Activated T-cell treated with anti-CD3 and anti-CD28 coated beads, Interleukin-2, amount 50 U/mL, for 72 hours (primary cell): ENCODE measurements at places on chromosomes 4 and X. TPM values are rescaled to one million over a fixed set of nuclear protein-coding genes. Genes with fewer than 3 reads are reported as not detected.
A peak's percentile ranks its signal among the peaks of the same experiment; 100 is the strongest.

GRCh38 chrX:12881914-12882313, 15.0 kb downstream of the TLR7 start:
- no peak overlapping the region for H3K27ac ChIP-seq
- H3K4me3 ChIP-seq: no peak overlapping the region
- DNase-seq: no peak
- H3K4me1 ChIP-seq: no peaks in the 10 kb centered on the region

GRCh38 chr4:171981185-171981584, 168.0 kb downstream of the GALNTL6 start:
- H3K4me1 ChIP-seq: no peaks in the 10 kb centered on the region
- no peak overlapping the region for H3K27ac ChIP-seq
- H3K4me3 ChIP-seq: no peak overlapping the region
- no peaks in the 10 kb centered on the region for H3K27me3 ChIP-seq
- no peaks in the 10 kb centered on the region for H3K36me3 ChIP-seq

ACE2 gene
- 0.53 TPM for total RNA-seq

SHISA3 gene
- 0.23 TPM for total RNA-seq

- no peak for DNase-seq
- no peak overlapping the region for H3K27ac ChIP-seq
- peaks cover 3% of the 10 kb centered on the region for H3K36me3 ChIP-seq
- H3K4me3 ChIP-seq: no peak overlapping the region
- H3K27me3 ChIP-seq: no peaks in the 10 kb centered on the region
- H3K4me1 ChIP-seq: no peaks in the 10 kb centered on the region
Measured at GRCh38 chrX:18906286-18906685, 77.6 kb downstream of the PHKA2 start.

GRCh38 chr4:114860786-114861185, 252.6 kb downstream of the NDST4 start:
- no peak overlapping the region for H3K4me3 ChIP-seq
- H3K4me1 ChIP-seq: no peaks in the 10 kb centered on the region
- no peaks in the 10 kb centered on the region for H3K36me3 ChIP-seq

DNA sequence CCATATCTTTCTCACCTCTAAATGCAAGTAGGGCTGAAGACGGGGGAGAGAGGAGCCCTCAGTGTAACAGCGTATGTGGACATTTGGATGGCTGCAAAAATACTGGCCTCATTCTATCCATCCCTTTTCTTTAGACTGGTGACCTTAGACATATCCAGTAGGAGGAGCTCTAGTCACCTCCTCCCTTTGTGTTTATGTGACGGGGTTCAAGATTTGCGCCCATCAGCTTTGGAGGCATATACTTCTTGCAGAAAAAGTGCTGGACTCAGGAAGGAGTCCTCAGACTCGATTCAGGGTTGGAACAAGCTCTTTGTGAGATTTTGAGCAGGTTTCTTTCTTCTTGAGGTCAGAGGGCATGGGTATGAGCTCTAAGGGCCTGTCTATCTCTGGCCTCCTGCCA, 86.2 kb downstream of the MAMLD1 start:
- no peak for DNase-seq
- peaks cover 7% of the 10 kb centered on the region for H3K4me1 ChIP-seq
- H3K36me3 ChIP-seq: peaks cover 6% of the 10 kb centered on the region

SYN1 gene
- total RNA-seq: 2.0 TPM

GRCh38 chr4:36420111-36420679, 138.8 kb downstream of the DTHD1 start:
- H3K36me3 ChIP-seq: no peaks in the 10 kb centered on the region
- no peak overlapping the region for H3K27ac ChIP-seq
- no peak overlapping the region for H3K4me3 ChIP-seq
- DNase-seq: no peak

GRCh38 chrX:129093706-129094105, 429.6 kb downstream of the SMARCA1 start:
- H3K36me3 ChIP-seq: no peaks in the 10 kb centered on the region
- H3K4me1 ChIP-seq: no peaks in the 10 kb centered on the region
- no peak for DNase-seq
- no peak overlapping the region for H3K27ac ChIP-seq

ZAR1 gene
- not detected for total RNA-seq

DNA sequence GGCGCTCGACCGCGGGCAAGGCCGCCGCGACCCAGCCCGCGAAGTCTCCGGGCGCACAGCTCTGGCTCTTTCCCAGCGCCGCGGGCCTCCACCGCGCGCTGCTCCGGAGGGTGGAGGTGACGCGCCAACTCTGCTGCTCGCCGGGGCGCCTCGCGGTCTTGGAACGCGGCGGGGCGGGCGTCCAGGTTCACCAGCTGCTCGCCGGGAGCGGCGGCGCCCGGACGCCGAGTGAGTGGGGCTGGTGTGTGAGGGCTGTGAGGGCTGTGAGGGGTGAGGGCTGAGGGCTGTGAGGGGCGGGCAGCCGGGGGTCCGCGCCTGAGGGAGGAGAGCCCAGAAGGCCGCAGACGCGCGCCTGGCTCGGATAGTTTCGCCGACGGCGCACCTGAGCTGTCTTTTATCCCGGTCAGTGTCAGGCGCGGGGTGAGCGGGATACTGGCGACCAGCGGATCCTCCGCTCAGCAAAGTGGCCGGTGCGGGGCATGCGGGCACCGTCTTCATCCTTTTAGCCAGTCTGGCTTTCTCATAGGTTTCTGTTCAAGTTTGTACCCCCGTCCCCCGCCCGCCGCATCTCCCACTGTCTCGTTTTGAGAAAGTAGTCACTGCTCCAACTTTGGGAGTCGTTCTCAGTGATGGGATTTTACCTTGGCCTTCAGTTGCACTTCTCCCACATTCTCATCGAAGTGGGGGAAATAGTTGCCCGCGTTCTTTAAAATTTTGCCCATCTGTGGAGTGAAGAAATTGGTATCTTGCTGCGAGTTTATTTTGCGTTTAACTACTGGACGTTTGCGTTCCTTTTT, 586 bp downstream of the HERC5 start:
- peak; percentile 47 for DNase-seq
- peaks cover 9% of the 10 kb centered on the region for H3K27me3 ChIP-seq
- peak overlapping the region; percentile 61 for H3K27ac ChIP-seq
- peak overlapping the region; percentile 97 for H3K4me3 ChIP-seq
- peaks cover 31% of the 10 kb centered on the region for H3K4me1 ChIP-seq

DNA sequence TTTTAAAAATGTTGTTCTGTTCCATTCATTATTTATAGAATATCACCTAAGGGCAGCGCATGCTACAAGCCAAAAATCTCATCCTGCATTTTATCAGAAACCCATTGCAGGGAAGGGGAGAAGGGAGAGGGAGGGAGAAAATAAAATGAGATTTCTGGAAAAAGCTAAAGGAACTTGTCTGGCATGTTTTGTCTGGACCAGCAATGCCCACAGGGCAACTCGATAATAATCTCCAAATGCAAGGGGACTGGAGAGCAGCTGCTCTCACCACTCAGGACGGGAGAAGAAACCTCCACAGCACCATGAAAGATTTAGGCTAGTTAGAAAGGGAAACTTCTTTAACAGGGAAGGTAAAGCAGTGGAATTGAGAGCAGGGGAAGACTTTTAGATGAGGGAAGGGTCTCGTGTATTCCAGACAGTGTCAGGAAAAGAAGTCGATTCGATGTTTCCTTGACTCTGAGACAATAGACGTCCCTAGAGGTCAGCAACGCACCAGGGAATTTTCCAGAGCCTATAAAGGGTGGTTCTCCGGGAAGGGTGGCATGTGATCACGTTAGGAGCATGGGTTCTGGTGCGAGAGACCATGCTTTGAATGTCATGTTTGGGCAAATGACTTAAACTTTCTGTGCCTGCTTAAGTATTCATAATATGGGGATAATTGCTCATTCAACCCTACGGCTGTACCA, 132.2 kb upstream of the NDP start:
- H3K4me1 ChIP-seq: no peaks in the 10 kb centered on the region
- H3K27me3 ChIP-seq: peaks cover 36% of the 10 kb centered on the region
- DNase-seq: no peak
- H3K4me3 ChIP-seq: no peak overlapping the region
- H3K27ac ChIP-seq: no peak overlapping the region

DNA sequence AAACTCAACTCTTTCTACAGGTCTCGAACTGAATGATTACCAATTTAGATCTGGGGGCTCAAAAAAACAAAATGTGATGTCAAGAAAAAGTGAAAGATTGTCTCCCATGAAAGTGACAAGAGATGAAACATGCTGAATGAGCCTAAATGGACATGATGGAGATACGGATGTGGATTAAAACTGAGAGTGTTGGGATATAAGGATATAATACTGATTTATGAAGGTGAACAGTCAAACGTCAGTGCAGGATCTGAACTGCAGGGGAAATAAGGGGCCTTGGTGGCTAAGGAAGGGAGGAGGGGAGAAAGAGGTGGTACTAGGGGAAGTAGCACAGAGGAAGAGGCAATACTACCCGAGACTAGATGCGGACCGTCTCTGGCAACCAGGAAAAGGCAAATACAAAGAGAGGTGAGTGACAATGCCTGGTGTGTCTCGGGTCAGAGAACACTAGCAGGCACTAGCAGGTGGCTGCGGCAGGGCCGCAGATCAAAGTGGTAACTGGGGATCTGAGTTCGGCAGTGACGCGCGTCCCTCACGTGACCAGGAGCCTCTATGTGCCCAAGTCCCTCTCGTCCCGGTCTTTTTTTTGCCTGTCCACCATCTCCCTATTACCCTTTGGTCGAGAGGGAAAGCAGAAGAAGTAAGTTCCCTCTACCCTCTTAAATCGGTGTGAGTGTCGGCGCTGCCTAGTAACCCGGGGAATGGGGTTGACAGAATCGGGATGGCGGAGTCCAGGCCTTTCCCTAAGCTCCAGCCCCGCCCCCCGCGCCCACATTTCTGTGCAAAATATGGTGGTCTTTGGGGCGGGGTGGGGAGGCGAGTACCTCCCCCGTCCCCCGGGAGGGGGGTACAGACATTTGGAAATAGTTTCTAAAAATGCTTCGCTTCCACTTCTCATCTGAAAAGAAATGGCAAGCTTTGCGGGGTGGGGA, at the start of gene TCEAL1:
TCEAL1 (plus strand) TSS at position 590 of the 932 bp plus-strand sequence. CDS start 942 bp downstream, outside the sequence.
- H3K36me3 ChIP-seq: no peaks in the 10 kb centered on the region
- H3K27me3 ChIP-seq: peaks cover 14% of the 10 kb centered on the region
- DNase-seq: peak; percentile 39

CD40LG gene
- total RNA-seq: 26.5 TPM

DCAF4L1 gene
- 0.19 TPM for total RNA-seq

ALAS2 gene
- not detected for total RNA-seq

DNA sequence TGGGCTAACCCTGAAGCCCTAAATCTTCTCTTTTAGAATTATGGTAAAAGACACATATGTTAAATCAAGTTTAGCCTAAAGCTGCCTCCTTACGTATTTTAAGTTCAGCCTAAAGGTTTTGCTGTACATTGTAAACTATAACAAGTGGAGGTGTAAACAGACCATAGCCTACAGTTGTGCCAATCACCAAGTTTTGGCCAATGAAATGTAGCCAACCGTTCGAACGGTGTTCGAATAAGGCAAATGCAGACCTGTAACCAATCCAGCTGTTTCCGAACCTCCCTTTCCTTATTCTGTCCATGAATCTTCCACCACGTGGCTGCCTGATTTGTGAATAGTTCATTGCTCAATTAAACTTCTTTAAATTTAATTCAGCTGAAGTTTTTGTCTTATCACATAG, 52.1 kb upstream of the TBC1D9 start:
- H3K27me3 ChIP-seq: peaks cover 38% of the 10 kb centered on the region
- no peak overlapping the region for H3K27ac ChIP-seq
- no peaks in the 10 kb centered on the region for H3K4me1 ChIP-seq
- H3K36me3 ChIP-seq: no peaks in the 10 kb centered on the region
- DNase-seq: no peak

GRIA3 gene
- not detected for total RNA-seq

DNA sequence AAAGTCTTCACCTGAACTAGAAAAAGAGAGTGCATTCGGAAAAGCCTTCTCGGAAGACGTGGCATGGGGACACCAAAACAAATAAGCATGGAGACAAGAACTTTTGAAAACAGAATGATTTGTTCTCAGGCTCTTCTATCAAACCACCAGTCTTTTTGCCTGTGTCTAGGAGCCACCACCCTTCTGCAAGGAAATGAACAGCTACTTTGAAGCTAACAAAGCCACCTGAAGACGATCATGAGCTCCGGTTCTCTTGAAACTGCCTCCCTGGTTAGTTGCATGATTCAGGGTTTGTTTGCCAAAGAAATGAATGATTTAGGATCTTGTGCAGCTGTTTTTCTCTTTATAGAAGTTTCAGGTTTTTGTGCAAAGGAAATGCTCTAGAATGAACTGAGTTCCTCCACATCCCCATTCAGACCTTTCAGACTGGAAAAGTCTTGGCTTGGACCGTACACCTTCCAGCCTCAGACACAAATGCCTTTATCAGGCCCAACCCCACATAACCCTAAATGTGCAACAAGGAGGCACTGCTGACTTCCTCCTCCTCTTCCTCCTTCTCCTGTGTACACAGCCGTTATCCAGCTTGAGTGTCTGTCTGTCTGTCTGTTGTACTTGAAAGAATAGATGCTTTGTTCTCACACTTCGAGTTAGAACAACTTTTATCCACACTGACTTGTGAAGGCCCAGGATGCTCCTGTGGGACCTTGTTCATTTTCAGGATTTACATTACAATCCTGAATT, 334.8 kb upstream of the KLF3 start:
- H3K4me3 ChIP-seq: peak overlapping the region; percentile 41
- no peak overlapping the region for H3K27ac ChIP-seq
- no peak for DNase-seq
- H3K27me3 ChIP-seq: peaks cover 9% of the 10 kb centered on the region
- H3K36me3 ChIP-seq: peaks cover 4% of the 10 kb centered on the region

DNA sequence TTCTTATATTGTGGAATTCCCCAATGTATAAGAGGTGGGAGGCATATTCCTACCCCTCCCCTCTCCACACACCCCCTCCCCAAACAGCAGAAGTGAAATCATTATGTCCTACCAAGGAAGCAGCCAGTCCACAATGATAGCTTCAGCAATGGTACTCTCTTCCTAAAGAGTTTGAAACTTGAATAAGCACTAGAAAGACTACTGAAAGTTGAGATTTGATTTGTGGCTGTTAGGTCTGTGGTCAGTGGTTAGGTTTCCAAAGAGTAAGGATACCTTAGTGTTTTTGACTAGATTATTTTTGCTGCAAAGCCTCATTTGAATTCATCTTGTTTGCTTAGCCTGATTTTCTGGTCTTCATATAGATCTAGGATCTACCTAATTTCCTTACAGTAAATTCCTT, 242.2 kb downstream of the DKK2 start:
- DNase-seq: no peak
- H3K27me3 ChIP-seq: no peaks in the 10 kb centered on the region
- H3K4me3 ChIP-seq: no peak overlapping the region
- H3K36me3 ChIP-seq: no peaks in the 10 kb centered on the region
- H3K4me1 ChIP-seq: no peaks in the 10 kb centered on the region
- no peak overlapping the region for H3K27ac ChIP-seq

- H3K4me1 ChIP-seq: peaks cover 27% of the 10 kb centered on the region
- H3K36me3 ChIP-seq: peaks cover 3% of the 10 kb centered on the region
- peak overlapping the region; percentile 34 for H3K4me3 ChIP-seq
- DNase-seq: no peak
Measured at GRCh38 chrX:120749141-120749846, 119.4 kb upstream of the C1GALT1C1 start.

RENBP gene
- 13.9 TPM for total RNA-seq

GRCh38 chr4:62881901-62882300, 1527.3 kb downstream of the TECRL start:
- no peak for DNase-seq
- H3K4me3 ChIP-seq: no peak overlapping the region
- no peaks in the 10 kb centered on the region for H3K36me3 ChIP-seq
- no peaks in the 10 kb centered on the region for H3K27me3 ChIP-seq
- no peaks in the 10 kb centered on the region for H3K4me1 ChIP-seq

GRCh38 chr4:164847967-164848649, 28.9 kb upstream of the APELA start:
- no peak overlapping the region for H3K27ac ChIP-seq
- no peak overlapping the region for H3K4me3 ChIP-seq

PASD1 gene
- not detected for total RNA-seq
